LoVo (cell line): ENCODE measurements at places on chromosomes 7 and 10.

DNA sequence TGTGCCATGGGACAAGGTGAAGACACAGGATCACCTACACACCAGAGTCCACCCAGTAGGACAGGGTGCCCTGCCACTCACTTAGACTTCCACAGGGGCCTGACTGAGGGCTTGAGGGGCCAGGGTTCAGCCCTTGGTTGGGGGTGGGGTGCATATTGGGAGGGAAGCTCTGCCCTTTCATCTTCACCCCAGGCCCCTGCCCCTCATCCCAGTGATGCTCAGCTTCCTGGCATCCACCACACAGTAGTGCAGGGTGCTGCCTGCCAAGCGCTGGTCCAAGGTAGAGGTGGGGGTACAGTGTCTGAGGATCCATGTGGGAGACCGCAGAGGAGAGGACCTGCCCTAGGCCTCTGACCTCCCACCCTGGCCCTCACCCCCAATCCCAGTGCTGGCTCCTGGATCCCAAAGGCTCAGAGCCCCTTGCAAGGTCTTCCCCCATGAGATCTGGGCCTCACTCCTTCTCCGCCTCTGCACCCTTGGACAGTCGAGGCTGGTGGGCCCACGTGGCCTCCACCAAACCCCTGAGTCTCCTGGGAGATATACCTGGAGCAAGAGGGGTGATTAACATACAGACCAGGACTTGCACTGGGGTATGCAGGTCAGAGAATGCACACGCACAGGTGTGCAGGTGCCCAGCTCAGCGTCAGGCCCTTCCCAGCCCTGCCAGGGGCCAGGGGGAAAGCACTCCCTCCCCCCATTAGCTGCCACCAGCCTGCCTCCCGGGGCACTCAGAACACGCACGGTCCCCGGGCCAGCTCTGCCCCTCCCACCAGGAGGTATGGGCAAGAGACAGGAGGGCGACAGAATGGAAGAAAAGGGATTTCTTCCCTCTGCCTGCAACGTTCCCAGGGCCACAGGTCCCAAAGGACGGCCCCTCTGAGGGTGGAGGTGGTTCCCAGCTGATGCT lies 8.6 kb upstream of the IRF5 start:
- no peak for DNase-seq

GRCh38 chr7:108455551-108455997 lies 662 bp downstream of the NRCAM start:
- no peak for DNase-seq

DNA sequence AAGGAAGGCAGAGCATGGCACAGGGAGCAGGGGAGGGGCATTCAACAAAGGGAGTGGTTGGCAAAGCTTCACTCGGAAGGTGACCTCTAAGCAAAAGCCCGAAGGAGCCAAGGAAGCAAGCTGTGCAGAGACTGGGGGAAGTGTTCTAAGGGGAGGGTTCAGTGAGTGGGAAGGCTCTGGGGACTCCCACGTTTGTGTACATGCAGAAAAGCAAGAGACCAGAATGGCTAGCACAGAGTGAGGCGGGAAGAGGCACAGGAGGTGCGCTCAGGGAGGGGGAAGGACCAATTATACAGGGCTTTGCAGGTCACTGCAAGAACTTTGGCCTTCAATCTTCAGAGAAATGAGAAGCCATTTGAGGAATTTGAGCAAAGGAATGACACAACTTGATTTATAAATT lies 7.4 kb downstream of the ARHGAP21 start:
- DNase-seq: peak; percentile 30

DNA sequence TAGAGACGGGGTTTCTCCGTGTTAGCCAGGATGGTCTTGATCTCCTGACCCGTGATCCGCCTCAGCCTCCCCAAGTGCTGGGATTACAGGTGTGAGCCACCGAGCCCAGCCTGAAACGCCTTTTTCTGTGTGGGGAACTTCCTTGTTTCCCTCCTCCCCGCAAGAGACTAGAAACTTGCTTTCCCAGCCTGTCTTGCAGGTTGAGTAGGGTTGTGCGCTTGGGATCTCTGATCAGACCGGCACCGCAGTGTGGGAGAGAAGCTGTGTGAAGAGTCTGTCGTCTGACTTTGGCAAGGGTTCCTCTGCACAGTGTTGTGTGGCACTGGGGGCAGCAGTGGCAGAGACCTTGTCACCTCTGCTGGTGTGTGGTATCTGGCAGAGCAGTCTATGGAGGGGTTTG lies 28.9 kb downstream of the RBM17 start:
- no peak for DNase-seq

GRCh38 chr10:24502006-24502405 lies 221.7 kb downstream of the ARHGAP21 start:
- no peak for DNase-seq

GRCh38 chr10:77865580-77866324 lies 60.8 kb downstream of the DLG5 start:
- no peak for DNase-seq
